ENCODE measurements at places on chromosomes 2 and 18.

DNA sequence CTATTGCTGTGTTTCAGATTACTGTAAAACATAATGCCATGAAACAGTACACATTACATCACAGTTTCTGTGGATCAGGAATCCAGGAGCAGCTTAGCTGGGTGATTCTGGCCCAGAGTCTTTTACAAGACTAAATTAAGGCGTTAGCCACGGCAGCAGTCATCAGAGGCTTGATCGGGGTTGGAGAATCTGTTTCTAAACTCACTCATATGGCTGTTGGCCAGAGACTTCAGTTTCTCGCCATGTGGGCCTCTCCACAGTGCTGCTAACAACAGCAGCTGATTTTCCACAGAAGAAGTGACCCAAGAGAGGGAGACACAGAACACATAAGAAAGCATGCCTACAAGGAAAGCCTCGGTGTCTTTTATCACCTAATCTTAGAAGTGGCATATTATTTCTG lies 89.2 kb upstream of the MYO3B start:
- DNase-seq: no peak

GRCh38 chr2:71692621-71693277 lies 239.4 kb downstream of the DYSF start:
- DNase-seq: no peak

- no peak for DNase-seq
Observed at GRCh38 chr2:128809259-128809636, 490.6 kb upstream of the HS6ST1 start.

DNA sequence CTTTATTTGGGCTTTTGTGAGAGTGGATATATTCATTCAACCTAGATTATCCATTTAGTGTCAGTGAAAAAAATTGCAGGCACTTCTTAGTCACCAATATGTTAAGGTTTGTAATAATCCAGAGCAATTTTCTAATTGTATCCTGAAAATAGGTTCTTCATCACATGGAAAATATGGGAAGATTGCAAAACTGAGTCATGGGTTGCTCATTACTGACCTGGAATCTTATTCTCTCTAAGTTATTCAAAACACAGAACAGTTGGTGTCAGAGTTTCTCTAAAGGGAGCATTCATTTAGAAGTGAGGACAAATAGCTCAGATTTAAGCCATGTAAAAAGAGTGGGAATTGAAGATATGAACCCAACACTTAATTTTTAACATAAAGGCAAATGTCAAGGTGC lies 181.3 kb downstream of the IKZF2 start:
- peak; percentile 39 for DNase-seq

DNA sequence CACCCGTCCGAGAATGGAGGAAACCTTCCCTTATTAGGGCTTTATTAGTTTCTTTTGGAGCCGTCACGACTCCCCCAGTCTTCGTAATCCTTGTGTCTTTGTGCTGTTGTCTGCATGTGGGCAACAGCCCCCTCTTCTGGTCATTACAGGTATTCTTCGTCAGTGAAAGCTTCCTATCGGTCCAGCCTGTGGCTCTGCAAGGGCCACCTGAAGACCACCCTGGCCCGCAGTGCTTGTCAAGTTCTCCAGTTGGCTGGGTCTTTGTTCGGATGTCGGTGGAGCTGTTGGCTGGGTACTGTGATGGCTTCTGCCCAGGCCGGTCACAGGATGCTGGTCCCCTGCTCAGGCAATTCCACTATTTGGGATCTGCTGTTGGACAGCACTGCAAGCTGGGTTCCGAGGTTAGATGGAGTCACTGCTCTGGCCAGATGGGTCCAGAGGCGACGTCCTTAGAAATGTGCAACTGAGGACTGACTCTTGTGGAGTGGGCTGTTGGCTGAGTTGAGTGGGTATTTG lies 19.2 kb downstream of the E2F6 start:
- DNase-seq: peak; percentile 2

- no peak for DNase-seq
Observed at GRCh38 chr2:187093771-187094412, 244.9 kb upstream of the ZSWIM2 start.

- no peak for DNase-seq
Observed at GRCh38 chr2:201093573-201093972, 21.8 kb downstream of the NDUFB3 start.

- no peak for DNase-seq
Observed at GRCh38 chr2:218230882-218231281, 13.9 kb downstream of the ARPC2 start.

GRCh38 chr2:105517814-105518705 lies 119.2 kb upstream of the FHL2 start:
- DNase-seq: no peak

GRCh38 chr18:3758531-3758930 lies 308.6 kb downstream of the TGIF1 start:
- no peak for DNase-seq

DNA sequence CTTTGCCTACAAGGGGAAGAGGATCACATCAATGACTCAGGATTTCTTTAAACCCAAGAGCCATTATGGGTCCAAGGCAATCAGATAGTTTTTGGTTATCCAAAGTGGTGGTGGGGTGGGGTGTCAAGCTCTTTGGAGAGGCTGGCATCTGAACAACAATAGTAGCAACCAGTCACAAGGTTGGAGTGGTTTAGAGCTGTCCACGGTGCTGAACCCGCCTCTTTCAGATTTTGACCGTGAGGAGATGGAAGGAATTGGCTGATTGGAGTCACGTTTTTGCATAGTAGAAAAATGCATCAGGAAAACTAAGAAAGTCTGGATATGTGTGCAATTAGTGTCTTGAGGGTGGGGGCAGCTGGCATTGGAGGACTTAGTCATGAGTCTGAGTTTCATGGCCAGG lies 159.9 kb downstream of the LOXHD1 start:
- no peak for DNase-seq

GRCh38 chr18:58847383-58848071 lies 17.1 kb upstream of the ZNF532 start:
- DNase-seq: no peak

- DNase-seq: no peak
Observed at GRCh38 chr2:172375251-172375650, 52.1 kb upstream of the ITGA6 start.
